ENCODE measurements at places on chromosomes 6 and 20. TPM values are rescaled to one million over a fixed set of nuclear protein-coding genes. Genes with fewer than 3 reads are reported as not detected.
A peak's percentile ranks its signal among the peaks of the same experiment; 100 is the strongest.

Gene PPP1R3G
- 1.3 TPM for total RNA-seq

Gene TFAP2B
- 0.10 TPM for total RNA-seq

Gene FILIP1
- total RNA-seq = 1.3 TPM

Gene CST2
- total RNA-seq = not detected

DNA sequence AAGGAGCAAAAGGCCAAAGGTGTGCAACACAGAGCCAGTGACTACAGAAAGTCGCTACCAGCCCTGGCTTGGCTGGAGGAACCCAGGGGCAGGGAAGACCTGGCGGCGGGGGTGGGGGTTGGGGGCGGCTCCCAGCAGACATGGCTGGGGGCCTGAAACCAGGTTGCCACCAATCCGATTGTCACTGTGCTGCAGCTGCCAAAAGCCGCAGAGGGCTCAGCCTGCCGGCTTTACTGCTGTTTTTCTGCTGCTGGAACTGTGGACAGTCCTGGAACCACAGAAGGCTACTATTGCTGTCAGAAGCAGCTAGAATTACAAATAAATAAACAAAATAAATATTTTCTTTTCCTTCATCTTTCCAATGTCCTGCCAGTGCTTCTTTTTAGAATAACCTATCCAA lies 25.7 kb upstream of the OGFRL1 start:
- peak; percentile 23 for DNase-seq

DNA sequence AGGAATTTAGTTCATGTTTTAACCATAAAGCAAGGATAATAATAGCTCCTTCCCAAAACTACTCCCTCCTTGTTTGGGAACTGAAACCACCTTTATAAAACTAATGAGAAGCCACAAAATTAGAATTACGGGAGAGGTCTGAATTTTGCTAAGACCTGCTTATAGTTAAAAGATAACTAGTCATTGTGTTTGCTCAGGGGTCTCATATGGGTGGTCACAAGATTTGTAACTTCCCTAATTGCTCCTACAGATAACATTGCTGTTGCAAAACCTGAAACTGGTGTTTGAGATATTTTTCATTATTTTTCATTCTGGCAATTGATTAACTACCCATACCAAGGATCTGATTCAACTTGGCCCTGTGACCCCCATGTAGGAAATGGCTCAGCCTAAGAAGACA lies 154.5 kb upstream of the PLCB4 start:
- DNase-seq = no peak

DNA sequence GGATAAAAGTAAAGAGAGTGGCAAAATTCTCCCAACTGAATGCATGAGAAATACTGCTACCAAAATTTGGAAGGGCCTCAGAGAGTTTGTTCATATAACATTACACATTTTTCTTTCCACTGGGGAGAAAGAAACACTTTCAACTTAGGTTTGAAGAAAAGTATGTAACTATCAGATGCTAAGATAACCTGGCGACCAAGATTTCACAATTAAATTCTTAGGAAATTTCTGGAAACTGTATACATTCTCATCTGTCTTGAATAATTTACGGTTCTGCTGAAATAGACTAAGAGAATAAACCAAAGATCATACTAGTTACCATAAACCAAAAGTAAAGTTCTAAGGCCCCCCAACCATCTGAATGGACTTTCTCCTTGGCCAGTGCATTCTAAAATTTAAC lies 413.0 kb upstream of the RUNX2 start:
- DNase-seq = no peak

DNA sequence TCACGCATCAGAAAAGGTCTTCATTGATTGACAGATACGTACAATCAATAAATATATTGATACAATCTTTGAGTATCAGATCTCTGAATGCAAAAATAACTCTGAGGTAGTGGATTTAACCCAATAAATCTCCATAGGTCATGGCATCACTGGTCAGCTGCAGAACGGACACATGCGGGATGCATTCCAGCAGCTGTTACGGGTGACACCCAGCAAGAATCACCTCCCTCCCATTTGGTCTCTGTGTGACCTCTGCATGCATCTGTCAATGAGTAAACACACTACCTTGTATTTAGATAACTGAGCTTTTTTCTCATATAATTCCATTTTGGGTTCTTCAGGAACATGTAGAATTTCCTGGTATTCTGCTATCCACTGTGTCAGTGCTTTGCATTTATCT lies 285.4 kb downstream of the SYNE1 start:
- no peak for DNase-seq

GRCh38 chr6:96604420-96604819 lies 41.5 kb downstream of the FHL5 start:
- DNase-seq = no peak

DNA sequence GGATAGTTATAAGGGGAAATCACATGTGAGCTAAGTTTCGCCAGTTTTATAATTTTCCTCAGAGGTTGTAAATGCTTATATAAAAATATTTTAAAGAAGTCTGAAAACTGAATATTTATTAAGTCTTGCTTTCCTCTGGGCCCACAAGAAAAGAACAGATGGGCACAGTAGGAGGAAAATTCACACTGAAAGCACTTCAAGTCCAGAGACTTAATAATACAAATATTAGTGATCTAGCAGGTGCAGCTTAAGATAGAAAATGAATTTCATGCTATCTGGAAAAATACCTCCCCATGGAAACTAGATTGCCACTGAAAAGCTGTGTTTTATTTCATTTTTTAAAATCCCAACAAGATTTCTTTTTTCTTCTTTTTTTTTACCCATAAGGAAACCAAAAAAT lies 47.2 kb downstream of the ORC3 start:
- DNase-seq = no peak

DNA sequence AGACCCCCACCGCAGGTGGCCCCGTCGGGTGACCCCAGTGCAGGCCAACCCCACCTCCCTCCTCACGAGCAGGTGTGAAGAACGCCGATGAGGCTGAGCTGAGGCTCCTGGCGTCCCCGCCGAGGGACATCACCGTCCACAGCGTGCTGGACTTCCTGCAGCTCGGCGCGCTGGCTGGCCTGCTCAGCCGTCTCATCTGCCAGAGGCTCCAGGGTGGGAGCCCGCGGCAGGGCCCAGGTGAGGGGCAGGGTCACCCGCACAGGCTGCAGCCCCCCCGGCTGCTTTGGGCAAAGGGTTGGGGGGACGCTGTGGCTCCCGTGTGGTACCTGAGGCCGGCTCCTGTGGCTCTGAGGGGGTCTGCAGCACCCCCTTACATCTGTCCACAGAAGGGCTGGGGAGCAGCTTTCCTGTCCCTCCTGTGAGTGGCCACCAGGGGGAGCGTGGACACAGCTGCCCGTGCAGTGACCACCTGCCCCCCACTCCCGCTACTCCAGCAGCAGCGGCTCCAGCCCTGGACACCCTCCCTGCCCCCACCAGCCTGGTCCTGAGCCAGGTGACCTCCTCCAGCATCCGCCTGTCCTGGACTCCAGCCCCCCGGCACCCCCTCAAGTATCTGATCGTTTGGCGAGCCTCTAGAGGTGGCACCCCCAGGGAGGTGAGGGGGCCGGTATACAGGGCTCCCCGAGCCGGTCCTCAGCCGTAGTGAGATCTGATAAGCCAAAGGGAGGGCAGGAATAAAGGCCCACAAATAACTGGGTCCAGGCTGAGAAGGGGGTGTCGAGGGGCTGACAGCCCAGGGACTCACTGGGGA lies 16.5 kb downstream of the COL20A1 start:
- no peak for DNase-seq

DNA sequence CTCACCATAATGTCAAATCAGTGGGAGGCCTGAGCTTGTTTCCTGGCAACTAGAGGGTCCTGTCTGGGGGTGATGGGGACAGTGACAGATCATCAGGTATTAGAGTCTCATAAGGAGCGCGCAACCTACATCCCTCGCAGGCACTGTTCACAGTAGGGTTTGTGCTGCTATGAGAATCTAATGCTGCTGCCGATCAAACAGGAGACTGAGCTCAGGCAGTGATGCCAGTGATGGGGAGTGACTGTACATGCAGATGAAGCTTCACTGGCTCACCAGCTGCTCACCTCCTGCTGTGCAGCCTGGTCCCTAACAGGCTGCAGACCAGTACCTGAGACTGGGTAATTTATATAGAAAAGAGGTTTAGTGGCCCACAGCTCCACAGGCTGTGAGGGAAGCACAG lies 147.3 kb downstream of the TTLL2 start:
- DNase-seq = no peak

- DNase-seq = peak; percentile 63
Observed at GRCh38 chr6:4914420-4915159, 89.2 kb downstream of the RPP40 start.

DNA sequence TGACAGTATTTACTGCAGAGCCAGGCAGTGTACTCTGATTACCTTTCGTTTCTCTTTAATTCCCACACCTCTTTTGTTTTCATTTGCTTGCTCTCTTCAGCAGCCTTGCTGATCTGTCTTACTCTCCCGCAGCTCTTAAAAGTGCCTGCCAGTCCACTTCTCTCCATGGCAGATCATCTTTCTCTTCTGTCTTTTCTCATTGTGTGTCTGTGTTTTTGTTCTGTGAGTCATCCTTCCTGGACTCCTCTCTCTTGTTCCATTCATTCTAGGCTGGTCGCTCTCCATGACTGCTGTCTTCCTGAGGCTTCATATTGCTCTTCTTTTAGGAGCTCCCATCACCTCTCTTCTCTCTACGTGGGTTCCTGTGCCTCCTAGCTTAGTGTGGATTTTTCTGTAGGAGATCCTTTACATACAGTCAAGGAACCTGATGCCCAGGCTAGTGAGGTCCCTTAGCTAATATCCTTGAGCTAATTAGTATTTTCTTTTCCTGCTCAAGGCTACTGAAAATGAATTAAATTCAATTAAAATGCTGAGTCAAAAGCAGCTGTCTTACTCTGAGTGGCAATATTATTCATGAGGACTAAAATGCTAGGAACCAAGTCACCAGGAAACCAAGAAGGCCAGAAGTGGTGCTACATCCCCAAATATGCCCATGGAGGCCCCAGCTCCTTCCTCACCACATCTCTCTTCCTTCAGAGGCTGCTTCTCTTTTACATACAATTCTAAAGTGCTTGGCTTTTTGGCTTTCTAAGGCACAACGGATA lies 86.1 kb downstream of the SLX4IP start:
- peak; percentile 93 for DNase-seq

- peak; percentile 85 for DNase-seq
Observed at GRCh38 chr6:139028658-139029469, at the start of gene ABRACL. Gene ABRACL (plus strand): TSS chr6:139028745. CDS start chr6:139034161, 5,416 bp downstream.

All from M059J (cell line).